ENCODE measurements at places on chromosomes 13 and 19.

- DNase-seq, result no peak
Measured at GRCh38 chr13:113078902-113079780, 26.4 kb upstream of the F7 start.

- DNase-seq, result no peak
Measured at GRCh38 chr13:104288496-104288895, 1222.3 kb upstream of the SLC10A2 start.

- no peak for DNase-seq
Measured at GRCh38 chr19:28264556-28264955, 948.4 kb downstream of the UQCRFS1 start.

DNA sequence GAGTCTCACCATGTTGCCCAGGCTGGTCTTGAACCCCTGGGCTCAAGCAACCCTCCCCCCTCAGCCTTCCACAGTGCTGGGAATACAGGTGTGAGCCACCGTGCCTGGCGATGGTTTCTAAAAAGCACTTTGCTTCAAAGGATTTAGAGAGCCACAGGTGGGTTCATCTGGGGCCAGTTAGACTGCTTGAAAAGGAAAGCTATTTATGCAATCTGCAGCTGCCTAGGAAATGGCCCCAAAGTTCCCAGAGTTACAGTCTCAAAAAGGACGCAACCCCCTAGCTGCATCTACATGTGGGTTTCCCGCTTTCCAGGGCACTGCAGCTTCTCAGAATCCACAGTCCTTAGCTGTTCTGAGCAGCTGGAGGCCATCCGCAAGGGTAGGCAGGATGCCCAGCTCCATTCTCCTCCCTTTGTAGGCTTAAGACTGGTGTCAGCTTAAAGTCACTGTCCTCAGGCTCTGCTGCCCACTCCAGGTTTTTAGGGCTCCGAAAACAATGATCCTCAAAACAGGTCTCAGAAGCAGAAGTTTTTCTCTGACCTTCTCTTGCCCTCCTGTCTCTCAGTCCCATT, 41.4 kb downstream of the ZNF823 start:
- no peak for DNase-seq

DNA sequence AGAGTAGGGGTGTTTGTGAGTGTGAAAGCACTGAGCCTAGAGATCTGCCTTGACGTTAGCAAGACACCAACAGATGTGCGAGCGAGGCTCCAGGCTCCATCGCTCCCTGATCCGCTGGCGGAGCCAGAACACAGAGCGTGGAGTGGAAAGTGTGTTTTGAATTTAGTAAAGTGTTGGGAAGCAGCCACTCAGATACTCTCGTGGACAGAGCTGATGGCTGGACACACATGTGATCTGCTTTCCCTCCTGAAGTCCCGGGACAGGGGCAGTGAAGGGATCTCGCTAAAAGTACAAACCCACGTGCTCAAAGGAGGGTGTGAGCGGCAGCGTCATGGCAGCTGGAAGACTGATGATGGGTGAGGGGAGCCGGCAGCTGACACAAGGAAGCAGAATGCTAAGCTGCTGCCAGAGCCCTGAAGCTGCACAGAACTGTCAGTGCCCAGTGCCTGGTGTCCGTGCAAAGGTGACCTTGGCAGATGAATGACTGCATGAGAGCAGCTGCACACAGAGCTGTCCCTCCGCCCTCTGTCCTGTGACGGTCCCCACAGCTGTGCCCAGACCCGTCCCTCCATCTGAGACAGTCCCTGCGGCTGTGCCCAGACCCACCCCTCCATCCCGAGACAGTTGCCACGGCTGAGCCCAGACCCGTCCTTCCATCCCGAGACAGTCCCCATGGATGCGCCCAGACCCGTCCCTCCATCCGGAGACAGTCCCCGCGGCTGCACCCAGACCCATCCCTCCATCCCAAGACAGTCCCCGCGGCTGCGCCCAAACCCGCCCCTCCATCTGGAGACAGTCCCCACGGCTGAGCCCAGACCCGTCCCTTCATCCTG, 29.6 kb upstream of the TMEM255B start:
- no peak for DNase-seq

GRCh38 chr19:8321986-8322637, 816 bp downstream of the RPS28 start:
- DNase-seq, result no peak

DNA sequence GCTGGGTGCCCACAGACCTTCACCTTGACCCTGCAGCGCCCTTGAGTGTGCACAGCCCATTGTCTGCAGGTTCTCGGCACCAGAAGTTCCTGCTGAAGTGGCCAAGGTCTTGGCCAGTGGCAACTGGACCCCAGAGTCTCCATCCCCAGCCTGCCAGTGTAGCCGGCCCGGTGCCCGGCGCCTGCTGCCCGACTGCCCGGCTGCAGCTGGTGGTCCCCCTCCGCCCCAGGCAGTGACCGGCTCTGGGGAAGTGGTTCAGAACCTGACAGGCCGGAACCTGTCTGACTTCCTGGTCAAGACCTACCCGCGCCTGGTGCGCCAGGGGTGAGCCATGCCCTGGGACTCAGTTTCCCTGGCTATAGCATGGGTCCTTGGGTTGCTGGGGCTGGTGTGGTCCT, 11.9 kb upstream of the ARHGAP45 start:
- no peak for DNase-seq

DNA sequence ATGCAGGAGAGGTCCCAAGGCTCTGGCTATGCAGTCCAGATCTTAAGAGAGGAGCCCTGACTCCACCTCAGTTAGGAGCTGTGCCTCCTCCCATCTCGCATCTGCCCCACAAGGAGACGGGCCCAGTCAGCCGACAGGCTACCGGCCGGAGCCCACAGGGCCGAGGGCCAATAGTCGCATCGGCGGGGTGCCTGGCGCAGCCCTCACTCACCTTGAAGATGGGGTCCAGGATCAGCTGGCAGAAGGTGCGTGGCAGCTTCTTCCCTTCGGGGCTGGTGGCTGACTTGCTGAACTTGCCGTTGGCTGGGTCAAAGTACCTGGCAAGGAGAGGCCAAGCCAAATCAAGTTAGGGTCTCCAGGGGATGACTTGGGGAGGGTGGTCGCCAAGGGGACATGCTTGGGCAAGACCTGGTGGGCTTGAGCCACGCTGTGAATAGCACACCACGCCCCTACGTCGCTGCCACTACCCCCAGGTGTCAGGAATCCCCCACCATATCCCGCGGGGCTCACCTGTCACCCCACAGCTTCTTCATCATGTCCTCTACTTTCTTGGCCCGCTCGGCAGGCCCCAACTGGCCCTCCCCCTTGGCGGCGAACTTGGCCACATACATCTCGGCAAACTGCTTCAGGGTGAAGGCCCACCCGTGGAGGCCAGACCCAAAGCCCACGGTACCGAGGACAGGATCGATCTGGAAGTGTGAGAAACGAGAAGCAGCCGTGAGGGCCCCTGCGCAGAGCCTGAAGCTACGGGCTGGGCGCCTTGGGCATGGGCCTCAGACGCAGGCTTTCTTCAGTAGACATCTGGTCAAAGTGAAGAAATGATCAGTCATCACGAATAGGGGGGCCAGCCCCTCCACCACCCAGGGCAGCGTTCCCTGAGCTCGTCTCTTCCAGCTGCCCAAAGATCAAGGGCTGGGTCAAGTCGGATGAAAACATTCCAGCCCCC, 3.3 kb downstream of the EEF2 start:
- DNase-seq, result no peak

- DNase-seq, result no peak
Measured at GRCh38 chr19:44608391-44608821, 5.0 kb upstream of the IGSF23 start.

DNA sequence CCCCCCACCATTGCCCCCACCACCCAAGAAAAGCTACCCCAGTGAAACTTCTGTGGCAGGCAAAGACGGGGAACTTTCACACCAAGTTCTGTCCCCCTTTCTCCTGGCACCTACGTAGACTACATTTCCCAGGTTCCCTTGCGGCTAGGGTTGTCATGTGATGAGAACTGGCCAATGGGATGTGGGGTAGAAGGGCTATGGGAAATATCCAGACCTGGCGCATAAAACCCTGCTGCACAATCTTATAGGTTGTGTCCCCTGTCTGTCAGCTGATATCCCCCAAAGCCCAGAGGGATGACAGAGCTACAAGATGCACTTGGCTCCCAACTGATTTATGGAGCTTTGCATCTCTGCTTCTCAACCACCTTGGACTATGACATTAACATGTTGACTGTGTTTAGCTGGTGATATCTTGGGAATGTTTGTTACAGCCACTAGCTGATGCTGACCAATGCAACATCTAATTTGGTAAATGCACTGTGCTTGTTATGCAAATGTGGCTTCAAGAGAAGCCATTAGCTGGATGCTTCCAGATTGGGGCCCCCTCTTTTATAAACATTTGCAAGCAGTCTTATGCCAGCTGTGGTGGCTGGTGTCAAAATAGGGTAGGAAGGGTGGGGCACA, 6.1 kb downstream of the SH2D3A start:
- no peak for DNase-seq

- no peak for DNase-seq
Measured at GRCh38 chr19:10736916-10737551, 19.2 kb downstream of the DNM2 start.

DNA sequence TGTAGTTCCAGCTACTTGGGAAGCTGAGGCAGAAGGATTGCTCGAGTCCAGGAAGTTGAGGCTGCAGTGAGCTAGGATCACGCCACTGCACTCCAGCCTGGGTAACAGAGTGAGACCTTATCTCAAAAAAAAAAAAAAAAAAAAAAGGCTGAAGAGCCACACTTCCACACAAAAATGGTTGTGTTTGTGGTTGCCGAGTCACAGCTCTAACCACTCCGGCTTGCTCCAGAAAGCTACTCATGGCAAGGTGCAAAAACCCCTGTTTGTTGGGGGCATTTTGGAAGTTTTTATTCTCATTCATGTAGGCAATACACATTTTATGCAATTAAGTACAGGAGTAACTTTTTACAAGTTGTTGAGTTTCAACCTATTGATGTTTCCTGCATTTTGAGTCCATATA, 93.5 kb downstream of the INSR start:
- DNase-seq, result no peak

- DNase-seq, result no peak
Measured at GRCh38 chr19:39497996-39498797, 550 bp upstream of the DLL3 start.

- no peak for DNase-seq
Measured at GRCh38 chr19:49119411-49120324, at the start of gene PPFIA3. Gene PPFIA3 (plus strand): TSS chr19:49119544. CDS start chr19:49127874, 8,330 bp downstream.

GRCh38 chr13:111289251-111289650, 31.2 kb upstream of the TEX29 start:
- DNase-seq, result no peak

GRCh38 chr19:47719047-47719859, 6.0 kb downstream of the EHD2 start:
- DNase-seq, result no peak

DNA sequence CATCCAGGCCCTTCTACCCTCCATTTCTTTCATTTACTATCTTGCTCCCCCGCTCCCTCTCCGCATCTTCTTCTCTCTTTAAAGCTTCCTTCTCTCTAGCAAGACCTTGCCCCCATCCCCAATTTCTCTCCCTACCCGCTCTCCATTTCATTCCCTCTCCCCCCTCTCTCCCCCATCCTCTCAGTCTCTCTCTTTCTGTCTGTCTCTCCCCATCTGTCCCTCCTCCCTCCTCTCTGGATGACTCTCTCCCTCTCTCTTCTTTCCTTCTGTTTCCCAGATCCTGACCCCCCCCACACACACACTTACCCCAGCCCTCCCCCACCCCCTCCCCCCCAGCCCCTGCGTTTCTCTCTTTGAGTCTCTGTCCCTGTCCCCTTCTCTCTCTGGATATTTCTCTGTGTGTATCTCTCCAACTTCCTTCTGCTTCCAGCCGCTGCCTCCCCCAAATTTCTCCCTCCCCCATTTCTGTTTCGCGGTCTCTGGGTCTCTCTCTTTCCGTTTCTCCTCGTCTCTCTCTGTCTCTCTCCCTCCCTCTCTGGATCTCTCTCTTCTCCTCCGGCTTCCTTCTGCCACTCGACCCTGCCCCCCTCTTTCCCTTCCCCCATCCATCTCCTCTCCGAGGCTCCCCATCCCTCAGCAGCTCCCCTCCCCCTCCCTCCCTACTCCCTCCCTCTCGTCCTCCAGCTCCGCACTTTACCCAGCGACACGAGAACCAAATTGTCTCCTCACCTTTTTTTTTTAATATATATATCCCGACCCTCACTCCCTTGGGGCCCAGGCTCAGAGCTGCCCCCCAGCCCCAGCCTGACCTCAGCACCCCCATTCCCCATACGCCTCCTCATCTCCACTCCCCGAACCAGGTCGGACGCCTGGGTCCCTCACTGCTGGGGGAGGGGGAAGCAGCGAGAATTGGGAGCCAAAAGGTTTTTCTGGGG, 3.6 kb upstream of the CACNG8 start:
- DNase-seq, result no peak

DNA sequence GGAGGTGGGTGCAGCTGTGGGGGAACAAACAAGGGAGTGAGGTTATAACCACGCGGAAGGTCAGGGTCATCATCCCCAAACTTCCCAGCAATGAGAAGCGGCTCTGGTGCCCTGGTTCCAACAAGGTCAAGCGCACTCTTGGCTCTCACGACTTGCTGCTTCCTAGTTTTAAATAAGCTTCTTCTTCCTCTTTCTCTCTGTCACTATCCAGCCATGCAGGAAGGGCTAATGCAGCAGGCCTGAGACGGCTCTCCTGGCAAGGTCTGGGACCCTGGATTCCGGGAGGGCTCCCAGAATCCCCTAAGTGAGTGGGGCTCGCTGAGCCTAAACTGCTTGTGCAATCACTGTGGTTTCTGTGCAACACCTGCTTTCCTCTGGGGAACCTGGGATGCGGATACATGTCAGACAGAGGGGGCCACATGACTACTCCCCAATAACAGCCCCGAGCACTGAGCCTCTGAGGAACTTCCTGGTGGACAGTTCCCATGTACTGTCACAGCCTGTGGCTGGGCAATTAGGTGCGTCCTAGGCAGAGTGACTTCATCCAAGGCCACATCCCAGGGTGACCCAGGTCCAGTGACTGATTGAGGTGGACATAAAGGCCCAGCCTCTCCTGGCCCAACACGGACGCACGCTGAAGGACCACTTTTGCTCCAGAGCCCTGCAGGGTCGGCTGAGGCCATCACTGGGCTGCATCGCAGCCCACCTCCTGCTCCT, 24.2 kb downstream of the VRK3 start:
- no peak for DNase-seq

- DNase-seq, result no peak
Measured at GRCh38 chr13:44104197-44104490, 224.4 kb downstream of the LACC1 start.

DNA sequence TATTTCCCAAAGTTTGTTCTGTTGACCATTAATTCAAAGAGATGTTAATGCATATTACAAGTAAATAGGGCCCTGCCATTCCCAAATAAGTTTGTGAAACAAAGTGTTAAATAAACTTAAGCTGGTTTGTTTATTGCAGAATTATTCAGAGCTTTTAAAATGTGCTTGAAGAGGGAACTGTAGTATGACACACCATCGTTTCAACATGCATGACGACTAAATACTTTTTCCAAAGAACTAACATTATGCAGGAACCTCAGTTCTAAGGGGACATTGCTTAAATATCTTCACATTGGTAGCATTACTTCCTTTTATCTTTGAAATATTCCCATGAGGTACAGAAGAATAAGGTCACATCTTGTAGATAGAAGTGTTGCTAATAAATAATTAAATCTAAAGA, 14.6 kb downstream of the LHFPL6 start:
- no peak for DNase-seq

- DNase-seq, result no peak
Measured at GRCh38 chr13:112953591-112954487, 15.2 kb upstream of the MCF2L start.
